ENCODE measurements at places on chromosomes 1 and 21.

DNA sequence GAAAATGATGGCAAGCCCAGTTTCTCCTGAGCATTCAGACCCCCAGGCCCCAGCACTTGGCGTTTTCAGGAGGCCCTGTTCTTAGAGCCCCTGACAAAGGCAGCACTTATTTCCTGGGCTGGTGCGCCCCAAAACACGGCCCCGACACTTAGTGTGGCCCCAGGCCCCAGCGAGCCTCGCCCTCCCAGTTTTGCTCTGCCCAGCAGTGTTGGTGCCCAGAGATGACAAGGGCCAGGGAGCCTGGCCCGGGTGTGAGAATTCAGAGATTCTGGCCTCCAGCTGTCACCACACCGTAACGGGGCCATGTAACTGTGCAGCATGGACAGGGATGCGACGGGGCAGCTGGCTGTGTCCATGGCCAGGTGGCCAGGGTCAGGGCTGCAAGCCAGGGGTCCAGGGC lies 18.0 kb upstream of the ARHGEF16 start:
- no peak for DNase-seq

DNA sequence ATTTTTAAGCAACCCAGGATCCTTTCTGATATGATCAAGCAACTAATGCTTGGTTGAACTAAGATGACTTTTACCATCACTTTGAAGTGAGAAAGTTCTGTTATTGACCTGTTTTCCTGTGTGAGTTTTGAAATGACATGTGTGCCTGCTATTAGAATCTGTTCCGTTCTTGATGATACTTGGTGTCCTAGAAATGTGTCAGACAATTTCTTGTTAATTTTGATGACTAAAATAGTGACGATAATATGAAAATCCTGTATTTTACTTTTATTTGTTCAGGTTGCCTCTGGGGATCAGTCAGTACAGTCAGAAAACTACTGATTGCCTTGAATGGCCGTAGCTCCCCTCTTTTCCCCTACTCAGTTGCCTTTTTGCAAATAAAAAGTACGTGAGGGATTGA lies 228.0 kb downstream of the RYR2 start:
- no peak for DNase-seq

- DNase-seq = no peak
These were observed 241.6 kb downstream of the BACH1 start for GRCh38 chr21:29540289-29540688.

DNA sequence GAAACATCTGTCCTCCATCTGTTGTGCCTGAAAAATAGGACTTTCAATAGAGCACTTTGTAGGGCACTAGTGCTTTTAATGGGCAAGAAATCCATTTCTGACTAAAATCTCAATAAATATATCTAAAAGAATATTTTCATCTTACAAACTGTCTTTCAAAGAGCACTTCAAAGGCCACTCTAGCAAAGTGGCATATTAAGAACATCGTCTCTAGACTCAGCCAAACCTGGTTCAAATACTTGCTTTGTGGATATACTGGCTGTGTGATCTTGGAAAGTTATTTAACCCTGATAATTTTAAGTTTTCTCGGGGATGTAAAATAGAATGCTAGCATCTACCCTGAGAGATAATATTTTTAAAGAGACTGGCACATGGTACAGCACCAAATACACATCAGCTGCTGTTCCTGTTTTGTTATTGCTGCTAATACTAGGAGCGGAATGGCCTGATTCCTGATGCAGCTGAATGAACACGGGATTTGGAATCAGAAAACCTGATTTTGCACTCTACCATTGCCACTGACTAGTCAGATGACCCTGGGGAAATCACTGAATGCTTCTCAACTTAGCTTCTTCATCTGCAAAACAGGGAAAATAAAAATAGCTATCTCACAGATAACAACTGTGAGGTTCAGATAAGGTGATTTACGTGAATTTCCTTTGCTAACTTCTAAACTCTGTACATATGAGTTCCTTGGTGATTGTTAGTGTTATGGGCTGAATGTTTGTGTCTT lies 25.2 kb upstream of the LRRC8C start:
- DNase-seq = no peak

DNA sequence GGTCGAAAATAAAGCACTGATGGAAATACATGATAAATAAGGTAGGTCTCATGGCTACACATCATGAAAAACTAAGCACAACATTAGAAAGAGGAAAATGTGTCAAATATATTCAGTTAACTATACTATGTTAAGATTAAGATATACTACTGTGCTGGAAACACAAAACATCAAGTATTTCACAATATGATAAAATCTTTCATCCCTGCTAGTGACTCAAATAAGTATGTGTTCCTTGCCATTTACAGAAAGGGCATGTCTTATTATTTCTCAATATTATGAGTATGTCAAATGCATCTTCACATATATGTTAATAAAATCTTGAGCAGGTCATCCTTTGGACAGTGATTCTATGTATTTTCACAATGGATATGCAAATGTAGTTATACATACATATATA lies 1260.1 kb upstream of the ADGRL2 start:
- no peak for DNase-seq

DNA sequence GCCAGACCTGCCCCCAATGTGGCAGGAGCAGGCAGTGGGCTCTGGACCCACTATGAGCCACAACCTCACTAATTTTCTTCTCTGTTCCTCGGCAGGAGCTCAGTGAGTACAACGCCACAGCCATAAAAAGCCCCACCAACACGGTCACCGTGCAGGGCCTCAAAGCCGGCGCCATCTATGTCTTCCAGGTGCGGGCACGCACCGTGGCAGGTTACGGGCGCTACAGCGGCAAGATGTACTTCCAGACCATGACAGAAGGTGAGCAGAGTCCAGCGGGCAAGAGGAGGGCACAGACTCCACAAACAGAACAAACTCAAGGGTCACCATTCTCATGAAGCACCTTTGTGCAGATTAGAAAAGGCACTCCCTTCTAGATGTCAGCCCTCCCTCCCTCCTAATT lies 79.9 kb downstream of the LACTBL1 start:
- DNase-seq = no peak

DNA sequence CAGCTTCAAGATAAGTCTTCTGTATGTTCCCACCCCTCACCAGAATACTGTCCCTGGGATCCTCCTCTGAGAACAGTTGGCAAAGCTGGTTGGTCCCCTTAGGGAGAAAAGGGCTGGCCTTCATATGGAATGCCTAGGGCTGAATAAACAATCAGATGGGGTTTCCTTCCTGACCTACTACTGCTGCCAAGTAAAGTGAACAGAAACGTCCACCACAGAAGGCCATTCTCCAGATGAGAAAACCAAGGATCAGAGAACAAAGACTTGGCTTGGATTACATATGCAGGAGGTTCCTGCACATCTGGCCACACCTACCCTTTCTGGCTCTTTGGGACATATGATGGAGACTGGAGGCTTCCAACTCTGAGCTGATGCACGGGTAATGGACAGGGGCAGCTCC lies 194.5 kb downstream of the HIVEP3 start:
- no peak for DNase-seq

DNA sequence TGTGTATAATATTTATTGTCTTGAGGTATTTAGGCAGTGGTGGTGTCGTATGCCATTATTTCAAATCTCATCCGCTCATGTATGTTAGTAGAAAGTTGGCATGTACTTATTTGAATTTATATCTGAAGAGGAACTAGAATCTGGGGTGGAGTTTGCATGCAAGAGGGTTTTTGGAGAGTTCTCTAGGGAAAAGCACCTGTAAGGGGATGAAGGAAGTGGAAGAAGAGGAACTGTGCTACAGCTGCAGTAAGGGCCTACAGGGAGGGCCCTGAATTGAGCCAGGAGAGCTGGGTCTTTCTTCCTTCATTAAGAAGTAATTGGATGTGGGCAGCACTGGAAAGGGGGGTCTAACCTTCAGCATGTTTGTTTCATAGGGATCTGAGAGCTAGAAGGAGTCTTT lies 197.2 kb downstream of the HMCN1 start:
- DNase-seq = no peak

GRCh38 chr1:163195728-163196448 lies 6.8 kb downstream of the RGS5 start:
- no peak for DNase-seq

DNA sequence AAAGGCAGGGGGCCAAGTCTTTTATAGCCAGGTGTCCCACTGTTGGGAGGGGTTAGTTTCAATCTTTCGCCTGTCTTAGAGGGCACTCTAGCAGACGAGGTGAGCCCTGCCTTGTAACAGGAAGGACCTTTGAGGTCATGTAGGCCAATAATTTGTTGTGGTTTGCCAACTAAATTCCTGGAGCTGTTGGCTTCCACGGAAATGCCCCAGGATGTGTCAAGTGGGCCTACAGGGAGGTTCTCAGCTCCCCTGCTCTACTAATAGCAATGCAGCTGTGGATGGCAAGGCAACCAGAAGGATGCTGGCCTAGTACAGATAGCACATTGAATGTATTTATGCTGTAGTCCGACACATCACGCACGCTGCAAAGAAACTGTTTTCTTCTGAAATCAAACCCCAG lies 22.3 kb upstream of the CASQ2 start:
- DNase-seq = no peak

GRCh38 chr1:233647636-233648035 lies 33.7 kb downstream of the KCNK1 start:
- DNase-seq = no peak

DNA sequence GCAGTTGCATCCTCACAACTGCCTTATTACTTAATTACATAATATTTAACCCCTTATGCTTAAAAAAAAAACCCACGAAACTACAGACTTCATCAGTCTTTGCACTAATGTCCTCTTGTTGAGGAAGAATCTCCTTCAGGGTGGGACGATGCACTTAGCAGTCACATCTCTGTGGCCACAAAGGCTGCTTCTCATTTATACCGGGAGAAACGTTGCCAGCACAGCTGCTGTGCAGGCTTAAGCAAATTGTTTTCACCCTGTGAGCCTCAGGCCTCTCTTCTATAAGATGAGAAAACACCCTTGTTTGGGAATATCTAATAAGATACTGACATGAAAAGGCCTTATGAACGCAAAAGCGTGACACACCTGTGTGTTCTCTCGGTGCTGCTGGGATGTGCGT lies 2.9 kb upstream of the OBSCN start:
- no peak for DNase-seq

GRCh38 chr1:14476170-14476955 lies 122.1 kb upstream of the KAZN start:
- no peak for DNase-seq

GRCh38 chr21:43369124-43369523 lies 57.8 kb downstream of the SIK1 start:
- peak; percentile 86 for DNase-seq

DNA sequence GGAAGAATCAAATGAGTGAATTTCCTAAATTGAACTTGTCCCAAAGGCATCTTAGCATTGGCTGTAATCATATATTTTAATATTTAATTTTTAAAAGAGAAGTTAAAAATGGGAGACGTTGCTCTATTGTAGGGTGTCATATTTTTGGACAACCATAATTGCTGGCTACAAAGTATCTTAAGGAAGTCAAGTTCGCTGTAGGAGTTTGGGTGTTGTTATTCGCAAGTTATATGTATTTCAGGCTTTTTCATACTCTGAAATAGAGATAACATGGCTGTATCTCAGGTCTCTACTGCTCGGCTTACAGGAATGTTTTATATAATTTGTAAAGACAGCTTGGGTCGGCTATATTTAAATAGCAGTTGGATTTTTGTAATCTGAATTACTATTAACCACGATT lies 852 bp downstream of the TMEM50A start:
- no peak for DNase-seq

DNA sequence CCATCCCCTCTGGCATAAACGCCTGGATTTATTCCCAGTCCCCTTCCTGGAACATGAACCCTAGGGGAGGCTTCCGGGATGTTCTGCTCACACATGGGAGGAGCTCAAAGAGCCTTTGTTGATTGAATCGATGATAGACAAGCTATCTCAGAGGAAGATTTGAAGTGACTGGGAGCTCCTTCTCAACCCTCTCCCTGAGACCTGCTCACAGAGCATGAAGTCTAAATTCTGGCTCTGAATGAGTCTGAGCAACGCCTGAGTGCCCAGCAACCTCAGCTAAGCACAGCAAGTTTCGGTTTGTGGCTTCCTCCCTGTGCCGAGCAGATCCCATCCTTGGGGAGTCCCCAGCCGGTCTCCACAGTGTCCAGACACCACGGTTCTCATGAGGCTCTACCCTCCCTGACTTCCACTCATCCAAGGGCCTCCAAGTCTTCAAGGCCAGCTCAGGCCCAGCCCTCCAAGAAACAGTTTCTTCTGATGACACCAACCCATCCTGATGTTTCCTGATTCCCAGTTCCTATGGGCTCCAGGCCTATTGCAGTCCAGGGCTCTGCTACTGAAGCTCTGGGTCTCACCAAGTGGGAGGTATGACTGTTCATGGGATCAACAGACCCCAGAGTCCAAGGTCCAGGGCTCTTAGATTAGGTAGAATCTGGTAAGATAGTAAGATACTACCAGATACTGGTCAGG lies 190.8 kb downstream of the DYRK1A start:
- DNase-seq = no peak

- peak; percentile 26 for DNase-seq
These were observed 1.1 kb downstream of the GFI1 start for GRCh38 chr1:92485381-92486250.

- DNase-seq = peak; percentile 88
These were observed 85.8 kb upstream of the RGS1 start for GRCh38 chr1:192489748-192490147.

DNA sequence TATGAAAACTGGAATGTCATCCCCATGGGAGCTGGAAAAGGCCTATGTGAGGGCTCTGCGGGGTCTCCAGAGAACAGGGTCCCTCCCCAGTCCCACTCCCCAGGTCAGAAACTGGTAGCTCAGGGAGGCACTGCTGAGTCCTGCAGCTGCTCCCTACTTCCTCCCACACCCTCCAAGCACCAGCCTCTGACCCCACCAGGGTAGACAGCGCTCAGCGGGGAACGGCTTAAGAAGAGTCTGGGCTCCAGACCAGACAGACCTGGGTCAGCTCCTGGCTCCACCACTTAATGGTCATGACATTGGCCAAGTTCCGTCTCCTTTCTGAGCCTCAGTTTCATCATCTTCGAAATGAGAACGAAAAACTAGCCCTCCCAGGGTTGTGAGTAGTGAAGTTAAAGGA lies 7.2 kb downstream of the LRP8 start:
- no peak for DNase-seq

DNA sequence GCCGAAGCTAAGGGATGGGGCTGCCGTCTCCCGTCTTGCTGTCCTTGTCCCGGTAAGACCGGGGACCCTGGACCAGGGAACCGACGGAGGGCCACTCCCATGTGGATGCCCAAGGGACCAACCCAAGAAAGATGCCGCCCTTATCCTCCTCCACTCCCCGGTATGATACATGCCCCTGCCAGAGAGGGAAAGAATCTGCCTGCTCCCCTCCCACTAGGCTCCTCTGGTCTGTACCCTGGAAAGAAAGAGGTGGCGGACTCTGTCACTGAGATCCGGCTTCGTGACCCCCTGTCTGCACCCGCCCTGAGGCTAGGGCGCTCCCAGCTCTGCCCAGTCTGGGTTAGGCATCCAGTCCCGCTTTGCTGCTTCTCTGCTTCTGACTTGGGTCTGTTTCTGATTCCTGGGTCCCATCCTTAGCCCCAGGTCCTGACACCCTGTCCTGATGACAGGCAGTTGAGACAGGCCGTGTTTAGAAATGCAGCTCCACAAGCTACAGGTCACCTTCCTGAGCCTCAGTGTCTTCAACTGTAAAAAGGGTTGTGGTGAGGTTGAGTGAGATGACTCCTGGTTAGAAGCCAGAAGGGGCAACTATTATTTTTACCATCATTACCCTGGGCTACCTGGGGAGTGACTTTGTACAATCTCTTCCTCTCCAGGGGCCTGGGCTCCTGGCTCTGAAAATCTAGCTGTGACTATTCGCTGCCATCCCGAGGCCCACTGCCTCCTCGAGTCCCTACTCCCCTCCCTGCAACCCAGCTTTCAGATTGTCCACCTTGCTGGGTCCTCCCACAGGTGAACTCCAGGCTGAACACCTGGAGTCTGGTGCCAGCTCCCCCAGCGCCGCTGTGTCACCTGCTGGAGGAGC lies 3.7 kb downstream of the MATN1 start:
- DNase-seq = peak; percentile 64

All from inflammatory macrophage (primary cell).